ENCODE measurements at places on chromosomes 3 and 15.

- no peak for DNase-seq
Measured at GRCh38 chr3:194205675-194206133, 69.8 kb downstream of the HES1 start.

DNA sequence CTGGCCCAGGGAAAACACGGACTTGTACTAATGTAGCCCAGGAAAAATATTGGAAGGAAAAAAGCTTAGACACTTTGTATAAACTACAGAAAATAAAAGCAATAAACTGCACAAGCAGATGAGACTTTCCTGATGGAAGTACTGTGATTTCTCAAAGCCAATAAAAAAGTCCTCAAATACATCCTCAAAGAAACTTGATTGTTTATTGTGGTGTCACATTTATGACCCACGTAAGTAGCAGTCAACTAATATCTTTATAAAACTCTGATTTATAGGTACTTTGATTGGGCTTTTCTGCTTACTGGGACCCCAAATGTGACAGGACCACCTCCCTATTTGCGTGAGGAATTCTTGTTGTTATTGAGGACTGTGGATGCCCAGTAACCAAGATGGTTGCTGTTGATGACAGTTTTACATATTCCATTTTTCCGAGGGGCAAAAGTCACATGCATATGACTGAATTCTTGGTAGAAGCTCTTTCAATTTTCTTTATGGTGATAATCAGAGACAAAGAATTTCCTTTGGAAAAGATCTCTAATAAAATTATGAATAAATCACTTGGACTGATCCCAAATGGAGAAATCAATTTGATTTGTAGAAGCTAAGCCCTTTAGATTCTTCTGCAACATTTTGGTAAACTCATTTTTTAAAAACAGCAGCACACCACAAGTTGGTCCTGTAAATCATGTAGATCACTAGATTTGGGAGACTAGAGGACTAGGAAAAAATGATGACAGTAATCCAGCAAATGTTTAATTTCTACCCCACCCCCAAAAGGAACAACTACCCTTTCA lies 159.0 kb upstream of the TSC22D2 start:
- DNase-seq = no peak

DNA sequence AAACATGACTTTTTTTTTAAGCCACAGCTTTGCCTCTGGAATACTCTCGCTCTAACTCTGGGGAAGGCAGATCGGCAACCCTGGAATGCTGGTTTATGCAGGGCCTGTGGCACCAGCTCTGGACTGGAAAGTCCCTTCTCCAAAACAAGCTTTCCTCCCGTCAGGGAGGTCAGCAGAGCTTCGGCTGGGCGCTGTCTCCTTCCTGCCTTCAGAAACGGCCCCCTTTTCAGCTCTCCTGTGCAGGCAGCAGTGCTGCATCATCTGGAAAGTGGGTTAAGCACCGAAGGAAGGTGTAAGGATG lies 42.7 kb upstream of the SKOR1 start:
- DNase-seq = no peak

- DNase-seq = no peak
Measured at GRCh38 chr15:50876260-50876988, 32.1 kb upstream of the AP4E1 start.

- no peak for DNase-seq
Measured at GRCh38 chr15:60421544-60421943, 23.8 kb upstream of the ANXA2 start.

DNA sequence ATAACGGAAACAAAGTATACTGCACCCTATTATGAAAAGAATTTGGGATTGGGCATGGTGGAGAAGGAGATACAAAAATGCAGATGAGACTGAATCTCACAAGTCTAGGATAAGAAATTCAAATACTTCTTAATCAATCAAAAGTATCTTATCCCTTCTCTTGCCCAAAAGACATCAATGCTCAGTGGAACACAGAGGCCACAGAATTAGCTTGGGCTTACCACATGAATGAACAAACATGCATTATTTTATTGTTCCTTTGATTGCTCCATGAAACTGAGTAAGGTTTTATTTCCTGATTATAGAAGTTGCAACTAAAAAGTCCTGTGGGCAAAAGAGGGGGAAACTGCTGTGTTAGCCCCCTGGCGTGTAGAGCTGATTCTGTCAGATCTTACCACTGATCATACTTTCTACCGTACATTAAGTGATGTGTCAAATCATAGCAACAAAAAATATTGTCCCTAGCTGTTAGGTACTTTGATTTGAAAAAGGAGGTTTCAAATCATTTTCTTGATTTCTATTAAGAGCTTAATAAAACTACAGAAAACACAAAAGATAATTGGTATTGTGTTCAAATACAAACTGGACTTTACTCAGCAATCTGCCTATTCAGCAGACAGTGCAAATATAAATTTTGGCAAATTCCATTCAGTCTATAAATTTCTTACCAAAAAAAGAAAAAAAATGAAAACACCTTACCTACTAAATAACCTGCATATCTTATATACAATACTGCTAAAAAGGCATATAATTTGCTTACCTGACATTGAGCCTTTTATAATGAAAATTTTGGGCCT lies 7.9 kb upstream of the GASK1A start:
- no peak for DNase-seq

DNA sequence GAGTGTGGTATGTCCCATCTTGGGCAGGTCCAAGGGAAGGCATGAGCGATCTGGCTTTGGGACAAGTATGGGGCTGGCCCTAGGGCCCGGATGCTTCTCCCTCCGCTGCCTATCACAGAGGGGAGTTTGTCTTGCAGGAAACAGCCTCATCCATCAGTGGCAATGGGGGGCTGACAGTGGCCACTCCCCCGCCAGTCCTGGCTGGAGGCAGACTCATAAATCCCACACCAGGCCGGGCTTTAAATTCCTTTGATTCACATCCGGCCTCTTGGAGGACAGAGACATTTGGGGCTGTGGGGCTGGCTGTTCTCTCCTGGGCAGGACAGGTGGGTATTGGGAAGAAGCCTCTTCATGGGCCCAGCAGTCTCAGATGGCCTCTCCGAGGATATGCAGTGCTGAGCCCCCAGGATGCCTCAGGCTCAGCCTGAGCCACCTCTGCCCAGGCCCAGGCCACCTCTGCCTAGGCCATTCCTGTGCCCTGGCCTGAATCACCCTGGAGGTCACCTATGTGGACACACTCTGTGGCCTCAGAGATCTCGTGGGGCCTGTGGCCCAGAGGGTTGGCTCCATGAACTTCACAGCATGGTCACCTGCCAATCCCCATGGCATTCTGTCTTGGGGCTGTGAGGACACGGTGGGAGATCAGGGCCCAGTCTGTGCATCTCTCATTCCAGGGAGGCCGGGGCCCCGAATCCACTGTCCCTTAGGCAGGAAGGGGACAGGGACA lies 84.2 kb upstream of the GOLGA6L4 start:
- DNase-seq = no peak

DNA sequence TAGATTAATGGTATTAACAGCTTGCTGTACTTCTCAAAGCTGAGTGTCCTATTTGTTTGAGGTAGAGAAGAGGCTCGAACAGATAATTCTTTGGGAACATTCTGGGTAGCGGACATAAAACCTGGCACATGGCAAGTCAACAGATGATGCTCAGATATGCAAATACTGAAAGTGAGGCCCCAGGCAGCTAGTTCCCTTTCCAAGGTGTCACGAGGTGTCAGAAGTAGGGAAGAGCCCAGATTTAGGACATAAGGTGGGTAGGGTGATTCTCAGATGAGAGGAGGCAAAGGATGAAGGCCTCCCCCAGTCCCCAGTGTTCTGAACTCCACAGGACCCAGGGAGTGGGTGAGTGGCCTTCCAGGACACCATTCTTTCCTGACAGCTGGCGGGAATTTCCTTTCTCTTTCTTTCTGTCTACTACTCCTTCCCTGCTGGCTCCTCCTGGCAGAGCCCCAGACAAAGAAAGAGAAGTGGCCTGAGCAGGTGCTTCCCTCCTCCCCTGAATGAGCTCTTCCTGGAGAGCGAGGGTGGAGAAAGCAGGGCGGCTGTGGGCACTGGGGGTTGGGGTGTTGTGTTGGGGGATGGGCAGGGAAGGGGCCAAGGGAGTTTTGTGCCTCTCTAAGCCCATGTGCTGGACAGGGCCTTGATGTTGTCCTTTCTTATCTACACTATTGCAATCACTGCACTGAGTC lies 87.5 kb downstream of the CORO2B start:
- DNase-seq = no peak

- no peak for DNase-seq
Measured at GRCh38 chr15:41620536-41621199, 39.5 kb upstream of the MGA start.

GRCh38 chr3:162295323-162295983 lies 798.8 kb downstream of the OTOL1 start:
- DNase-seq = no peak

DNA sequence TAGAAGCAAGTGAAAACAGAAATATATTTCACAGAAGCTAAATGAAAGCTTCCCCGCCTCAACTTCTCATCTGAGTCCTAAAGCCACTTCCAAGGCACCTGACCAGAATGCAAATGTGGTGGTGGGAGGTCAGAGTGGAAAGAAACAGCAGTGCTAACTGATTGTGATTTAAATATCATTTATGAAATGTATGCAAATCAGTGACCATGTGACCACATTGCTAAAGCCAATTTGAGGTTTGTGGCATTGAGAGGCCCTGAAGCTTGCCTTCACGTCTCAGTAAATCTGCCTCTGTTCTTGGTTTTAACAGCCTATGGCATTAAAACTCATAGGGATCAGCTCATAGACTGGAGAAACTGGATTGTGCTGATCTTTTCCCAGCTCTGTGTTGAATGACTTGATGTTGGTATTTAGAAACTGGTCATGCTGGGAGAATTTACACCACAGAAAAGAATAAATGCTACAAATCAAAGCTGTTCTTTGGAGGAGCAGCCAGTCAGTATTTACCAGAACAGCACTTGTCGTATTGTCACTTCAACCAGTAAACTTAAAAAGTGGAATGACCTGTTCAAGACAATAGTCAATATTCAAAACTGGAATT lies 481.4 kb upstream of the ALCAM start:
- DNase-seq = no peak

GRCh38 chr3:192929146-192929545 lies 11.5 kb upstream of the MB21D2 start:
- DNase-seq = no peak
